DMS 273 treated with DMSO at 0.1 percent for 48 hours (cell line): ENCODE measurements at places on chromosomes 2 and 18.

DNA sequence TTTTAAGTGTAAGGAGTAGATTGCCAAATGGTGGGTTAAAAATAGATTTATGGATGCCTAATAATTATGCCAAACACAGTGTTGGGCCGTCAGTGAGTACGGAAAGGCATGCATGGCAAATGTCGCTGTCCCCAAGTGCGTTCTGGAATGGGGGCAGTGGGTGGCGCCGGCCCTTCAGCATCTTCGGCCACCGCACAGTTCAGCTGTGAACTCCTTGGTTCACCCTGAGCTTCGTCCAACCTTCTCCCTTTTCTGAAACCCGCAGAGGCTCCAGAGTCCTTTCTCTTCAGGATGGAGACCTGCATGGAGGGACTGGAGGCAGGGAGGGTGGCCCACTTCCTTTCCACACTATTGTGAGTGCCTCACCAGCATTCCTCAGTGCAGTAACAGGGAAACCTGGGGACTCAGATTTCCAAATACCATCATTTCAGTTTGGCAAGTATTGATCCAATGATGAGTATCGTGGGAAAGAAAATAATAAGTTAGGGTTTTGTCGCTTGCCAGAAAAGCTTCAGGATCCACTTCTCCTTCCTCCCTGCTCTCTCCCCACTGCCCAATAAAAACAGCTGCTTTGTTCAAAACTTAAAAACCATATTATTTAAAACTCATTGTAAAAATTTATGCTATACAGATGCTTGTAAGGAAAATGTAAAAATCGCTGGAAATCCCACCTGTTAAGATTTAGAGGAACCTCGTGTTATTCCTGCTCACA, 74.6 kb upstream of the TXNDC2 start:
- no peak for DNase-seq

- DNase-seq = no peak
These were observed 118.6 kb downstream of the MBP start for GRCh38 chr18:77013811-77014521.

- peak; percentile 10 for DNase-seq
These were observed 219.8 kb downstream of the SH3BP4 start for GRCh38 chr2:235171550-235172031.

DNA sequence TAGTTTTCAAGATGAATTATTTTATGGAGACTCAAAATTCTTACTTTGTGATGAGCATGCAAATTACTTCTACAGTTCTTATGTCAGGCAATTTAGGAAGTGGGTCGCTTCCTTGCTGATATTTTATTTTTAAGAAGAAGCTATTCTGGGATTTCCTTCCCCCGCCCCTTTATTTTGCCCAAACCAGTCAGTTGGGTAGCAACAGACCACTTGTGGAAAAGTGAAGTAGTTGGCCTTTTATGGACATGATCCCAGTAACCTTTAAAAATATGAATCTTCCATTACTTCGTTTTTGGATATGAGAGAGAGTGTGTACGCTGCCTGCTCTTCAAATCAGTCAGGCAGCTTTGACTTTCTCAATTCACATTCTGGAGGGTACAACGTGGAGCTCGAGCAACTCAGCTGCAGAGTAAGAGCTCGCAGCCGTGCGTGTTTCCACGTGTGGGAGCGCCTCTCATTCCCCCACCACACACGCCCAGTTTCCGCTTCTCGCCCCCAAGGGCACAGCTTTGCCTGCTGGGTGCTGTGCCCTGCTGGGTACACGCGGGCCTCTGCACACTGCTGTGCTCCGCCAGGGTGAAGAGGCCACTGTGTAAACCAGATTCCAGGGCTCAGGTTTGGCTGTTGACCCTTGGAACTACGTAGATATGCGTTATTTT, 92.6 kb downstream of the ITGB1BP1 start:
- DNase-seq = no peak

DNA sequence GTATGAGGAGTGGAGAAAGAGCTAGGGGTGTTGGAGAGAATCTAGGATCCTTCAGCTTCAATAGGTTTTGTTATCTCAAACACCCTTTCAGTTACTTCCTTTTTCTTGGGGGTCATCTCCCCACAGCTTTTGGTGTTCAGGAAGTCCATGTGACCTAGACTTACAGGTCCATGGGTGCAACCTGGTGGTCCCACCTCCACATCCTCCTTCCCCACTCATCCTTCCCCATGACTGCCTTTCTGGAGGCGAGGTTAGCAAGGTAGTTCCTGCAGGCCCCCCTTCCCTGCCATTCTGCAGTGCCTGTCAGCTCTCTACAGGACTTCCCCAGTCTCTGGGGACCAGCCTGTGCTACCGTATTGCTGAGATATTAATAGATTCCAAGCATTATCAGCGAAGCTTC, 107.6 kb downstream of the TMEM17 start:
- no peak for DNase-seq

- DNase-seq = no peak
These were observed 107.2 kb upstream of the ETAA1 start for GRCh38 chr2:67289921-67290371.

DNA sequence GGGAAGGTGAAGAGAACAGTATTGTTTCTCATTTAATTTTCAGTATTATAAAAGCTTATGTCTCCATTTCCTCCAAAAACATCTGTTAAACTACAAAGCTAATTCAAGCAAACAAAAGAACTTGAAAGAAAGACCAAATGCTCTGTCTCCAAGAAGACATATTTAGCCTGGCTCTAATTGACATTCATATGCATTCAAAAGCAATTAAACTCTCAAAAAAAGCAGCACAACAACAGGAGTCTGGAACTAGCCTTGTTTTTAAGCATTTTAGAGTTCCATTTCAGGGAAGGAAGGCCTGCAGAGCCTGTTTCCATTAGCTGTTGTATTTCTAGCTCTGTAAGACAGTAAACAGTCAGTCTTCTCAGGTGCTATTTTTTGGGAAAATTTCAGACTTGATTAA, 447.9 kb downstream of the TDRD15 start:
- DNase-seq = no peak

DNA sequence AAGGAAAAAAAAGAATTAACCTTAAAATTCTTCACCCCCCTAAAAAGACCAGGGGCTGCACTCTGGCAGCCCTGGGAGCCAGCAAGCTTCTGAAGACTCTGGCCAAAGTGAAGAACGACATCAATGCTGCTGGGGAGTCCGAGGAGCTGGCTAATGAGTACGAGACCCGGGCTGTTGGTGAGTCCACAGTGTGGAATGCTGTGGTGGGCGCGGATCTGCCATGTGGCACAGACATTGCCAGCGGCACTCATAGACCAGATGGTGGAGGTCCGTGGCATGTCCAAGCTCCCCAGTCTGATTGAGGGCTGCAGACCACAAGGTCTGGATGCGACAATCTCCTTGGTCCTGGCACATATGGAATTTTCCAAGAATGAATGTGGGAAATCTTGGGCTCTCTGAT, 47.4 kb downstream of the TRPM8 start:
- no peak for DNase-seq

DNA sequence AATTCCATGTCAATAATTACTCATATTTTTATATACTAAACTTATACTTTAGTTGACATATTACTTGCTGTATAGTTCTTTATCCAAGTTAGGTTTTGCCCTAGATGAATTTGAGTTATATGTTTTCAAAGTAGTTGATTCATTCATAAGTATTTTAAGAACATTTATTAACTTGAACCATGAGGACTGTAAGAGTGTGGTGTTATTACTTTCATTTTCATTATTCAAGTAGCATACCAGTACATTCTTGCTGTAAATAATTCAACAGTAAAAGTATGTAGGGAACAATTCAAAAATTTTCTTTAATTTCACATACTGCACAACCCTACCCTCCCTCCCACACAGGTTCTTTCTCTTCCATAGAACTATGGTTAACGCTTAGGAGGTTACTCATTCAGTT, 75.4 kb downstream of the ANKRD12 start:
- no peak for DNase-seq

GRCh38 chr2:84896567-84896966, 8.9 kb upstream of the TMSB10 start:
- DNase-seq = no peak

- DNase-seq = no peak
These were observed 14.7 kb downstream of the NIFK start for GRCh38 chr2:121721926-121722325.

GRCh38 chr2:25204190-25204838, 35.9 kb upstream of the POMC start:
- no peak for DNase-seq

DNA sequence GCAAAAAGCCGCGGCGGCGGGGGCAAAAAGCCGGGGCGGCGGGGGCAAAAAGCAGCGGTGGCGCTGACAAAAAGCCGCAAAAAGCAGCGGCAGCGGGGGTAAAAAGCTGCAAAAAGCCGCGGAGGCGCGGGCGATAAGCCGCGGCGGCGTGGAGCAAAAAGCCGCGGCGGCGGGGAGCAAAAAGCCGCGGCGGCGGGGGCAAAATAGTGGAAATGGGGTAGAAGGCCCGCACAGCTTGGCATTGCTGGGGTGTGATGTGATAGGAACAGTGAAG, 450.1 kb downstream of the ANKRD30B start:
- DNase-seq = no peak

GRCh38 chr2:85611217-85611704, 605 bp downstream of the C2orf68 start:
- no peak for DNase-seq

DNA sequence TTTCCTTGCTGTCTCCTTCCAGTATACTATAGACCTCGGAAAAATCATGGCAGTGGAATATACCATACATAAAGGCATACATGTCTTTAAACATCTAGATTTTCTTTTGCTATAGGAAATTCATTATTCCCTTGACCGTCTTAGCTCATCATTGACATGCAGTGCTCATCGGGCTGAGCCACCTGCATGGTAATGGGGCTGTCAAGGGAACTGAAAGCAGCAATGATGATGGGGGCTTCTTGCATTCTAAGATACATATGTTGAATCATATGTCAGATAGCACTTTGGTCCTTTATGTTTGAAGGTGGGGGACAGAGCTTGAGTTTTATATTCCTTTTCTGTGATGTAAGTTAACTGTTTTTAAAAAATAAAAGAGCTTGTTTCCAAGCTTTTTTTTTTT, 106.6 kb downstream of the ICA1L start:
- no peak for DNase-seq

DNA sequence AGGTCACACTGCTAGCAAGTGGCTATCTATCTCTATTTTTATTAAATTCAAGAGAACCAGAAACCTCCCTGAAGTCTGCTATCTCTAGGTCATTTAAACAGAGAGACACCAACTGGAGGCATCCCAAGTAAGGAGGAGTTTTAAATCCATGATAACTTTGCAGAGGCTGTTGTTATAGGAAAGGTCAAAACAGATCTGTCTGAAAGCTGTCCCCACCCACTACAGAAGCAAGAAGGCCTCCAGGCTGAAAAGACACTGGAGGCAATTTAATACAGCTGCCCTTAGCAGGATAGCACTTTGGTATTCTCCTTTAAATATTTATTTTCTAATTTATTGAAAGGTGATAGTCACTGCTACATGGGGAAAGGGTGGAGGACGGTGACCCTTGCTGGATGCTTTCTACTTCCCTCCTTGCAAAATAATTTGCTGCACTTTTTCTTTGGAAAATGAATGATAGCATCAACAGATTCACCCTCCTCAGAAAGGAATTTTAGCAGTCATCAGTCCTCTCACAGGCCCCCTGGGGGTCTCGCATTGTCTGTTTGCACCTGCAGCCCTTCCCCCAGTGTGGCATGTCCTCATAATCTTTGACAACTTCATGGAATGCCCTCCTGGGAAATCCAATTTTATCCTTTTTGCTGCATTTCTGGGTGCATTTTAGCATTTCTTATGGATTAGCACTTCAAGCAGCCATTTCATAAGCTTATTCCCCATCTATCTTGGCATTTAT, 429.5 kb upstream of the TNP1 start:
- no peak for DNase-seq

DNA sequence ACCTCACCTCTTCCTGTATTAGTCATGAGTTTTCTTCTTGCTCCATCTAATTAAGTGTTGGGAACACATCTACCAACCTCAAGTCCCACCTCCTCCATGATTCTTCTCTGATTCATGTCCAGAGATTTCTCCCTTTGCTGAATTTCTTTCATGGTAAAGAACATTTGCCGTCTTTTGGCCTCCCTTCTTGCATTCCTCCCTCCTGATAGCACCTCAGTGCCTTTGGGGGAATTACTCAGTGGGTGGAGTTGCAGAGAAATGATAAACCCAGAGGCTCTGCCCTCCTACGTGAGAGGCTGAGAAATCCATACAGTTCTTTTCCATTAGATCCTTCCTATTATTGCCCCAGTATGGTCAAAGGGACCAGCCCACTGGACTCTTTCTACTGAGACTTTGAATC, 651.9 kb downstream of the SLC4A3 start:
- no peak for DNase-seq

DNA sequence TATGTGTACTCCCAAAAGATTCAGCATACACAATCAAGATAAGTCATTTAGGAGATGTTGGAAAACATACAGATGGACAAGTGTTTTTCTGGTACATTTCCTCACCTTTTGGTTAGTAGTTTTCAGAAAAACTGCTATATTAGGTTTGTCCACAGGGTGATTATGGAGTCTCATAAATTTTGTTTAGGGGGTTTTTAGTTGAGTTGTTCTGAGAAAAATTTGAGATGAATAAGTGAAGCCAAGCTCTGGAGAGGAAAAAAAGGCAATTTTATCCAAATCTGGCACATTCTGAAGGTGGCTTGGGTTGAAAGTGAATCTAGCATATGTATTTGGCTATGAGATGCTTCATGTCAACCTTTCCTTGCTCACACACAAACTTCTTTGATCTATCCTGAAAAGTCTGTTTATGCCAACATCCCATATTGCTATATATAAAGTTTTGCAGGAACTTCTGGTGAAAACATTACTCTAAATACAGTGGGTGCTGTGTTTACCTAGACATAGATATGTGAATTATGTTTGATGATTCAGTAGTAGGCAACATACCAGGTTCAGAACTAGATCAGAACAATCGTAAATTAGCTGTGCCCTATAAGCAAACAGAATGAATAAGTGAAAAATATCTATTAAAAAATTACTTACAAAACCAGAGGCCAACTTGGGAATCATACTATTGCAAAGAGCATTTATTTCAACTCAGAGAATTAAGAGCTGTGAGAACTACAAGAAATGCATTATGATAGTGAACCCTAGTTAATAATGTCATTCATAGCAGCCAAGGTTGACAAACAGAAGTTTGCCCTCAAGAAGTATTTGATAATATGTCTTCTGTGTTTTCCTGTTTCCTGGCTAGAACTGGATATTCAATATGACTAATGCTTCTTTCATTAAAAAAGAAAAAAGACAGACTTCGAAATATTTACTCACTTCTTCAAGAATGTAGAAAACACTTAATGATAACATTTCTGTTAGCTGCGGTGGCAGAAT, 552.0 kb downstream of the IRS1 start:
- DNase-seq = no peak

DNA sequence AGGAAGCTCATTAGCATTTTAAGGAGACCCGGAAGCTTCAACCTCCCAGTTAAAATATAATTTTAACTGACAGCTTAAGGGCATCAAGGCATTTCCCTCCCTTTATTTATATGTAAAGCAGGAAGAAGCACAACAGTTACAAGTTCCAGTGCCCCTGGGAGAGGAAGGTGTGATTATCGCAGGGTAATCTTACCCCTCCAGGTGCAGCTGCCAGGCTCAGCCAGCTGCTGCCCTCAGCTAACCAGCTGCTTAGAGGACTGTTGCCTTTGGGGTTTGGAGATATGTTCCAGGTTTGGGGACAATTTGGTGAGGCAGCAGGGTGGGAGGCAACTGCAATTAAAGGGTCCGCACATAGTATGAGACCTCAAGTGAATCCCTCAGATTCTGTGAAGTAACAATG, 55.3 kb upstream of the SETBP1 start:
- peak; percentile 15 for DNase-seq
